ENCODE measurements at places on chromosomes 7 and 10. TPM values are rescaled to one million over a fixed set of nuclear protein-coding genes. Genes with fewer than 3 reads are reported as not detected.

RHOBTB1 gene
- 2.8 TPM for total RNA-seq

DNA sequence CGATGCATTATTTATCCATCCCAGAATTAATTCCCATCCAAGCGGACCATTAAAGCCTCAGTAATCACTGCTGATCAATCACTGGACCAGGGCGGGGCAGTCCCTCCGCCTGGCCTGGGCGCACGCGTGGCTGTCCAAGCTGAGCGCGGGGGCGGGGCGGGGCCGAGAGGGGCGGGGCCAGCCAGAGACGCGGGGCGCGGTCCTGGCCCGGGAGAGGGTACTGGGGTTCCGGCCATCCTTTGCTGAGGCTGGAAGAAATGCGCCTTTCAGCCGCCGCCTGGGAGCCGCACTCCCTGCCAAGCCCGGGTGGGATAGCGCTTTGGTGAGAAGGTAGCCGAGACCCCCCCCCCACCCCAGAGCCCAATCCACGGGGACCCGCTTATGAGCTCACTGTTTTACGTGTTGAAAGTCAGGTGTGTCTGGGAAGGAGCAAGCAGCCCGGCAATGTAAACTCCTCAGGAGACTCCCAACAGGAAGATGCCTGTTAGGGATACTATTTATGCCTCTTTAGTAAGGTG, at the start of gene ARHGAP22:
ARHGAP22 (minus strand) TSS at position 83 of the 518 bp plus-strand sequence. CDS start 277 bp downstream, outside the sequence.
- peak; percentile 97 for ATAC-seq

DNA sequence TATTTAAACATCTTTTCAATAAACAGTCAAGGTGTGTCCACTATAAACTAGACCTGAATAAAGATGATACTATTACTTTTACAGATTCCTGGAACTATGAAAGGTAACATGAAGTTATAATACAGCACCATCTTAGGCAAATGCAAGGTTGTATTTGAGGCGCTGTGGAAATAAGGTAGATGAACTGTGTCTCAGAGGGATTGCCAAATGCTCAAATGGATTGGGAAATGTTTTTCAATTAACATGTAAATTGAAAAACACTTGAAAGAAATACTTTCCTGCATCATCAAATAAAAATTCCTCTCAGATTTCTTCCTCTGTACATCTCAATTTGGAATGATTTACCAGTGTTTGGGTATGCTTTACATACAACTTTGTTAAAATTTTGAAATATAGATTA, 139.4 kb downstream of the DKK1 start:
- ATAC-seq, result no peak

DNA sequence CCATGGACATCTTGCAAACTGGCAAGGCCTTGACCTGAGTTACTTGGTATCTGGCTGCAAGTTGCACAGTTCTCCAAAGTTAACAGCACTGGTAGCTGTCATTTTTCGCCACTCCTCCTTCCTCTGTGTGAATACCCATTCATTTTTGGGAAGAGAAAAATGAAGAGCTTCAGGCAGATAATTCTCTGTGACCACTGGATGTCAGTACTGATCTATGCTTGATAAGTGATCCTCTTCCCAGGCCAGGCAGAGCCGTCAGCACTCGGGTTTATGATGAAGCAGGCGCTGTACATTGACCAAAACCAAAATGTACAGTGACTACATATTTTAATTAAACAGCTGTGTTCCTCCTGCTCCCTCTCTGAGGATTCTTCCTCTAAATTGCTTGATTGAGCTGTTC, 55.9 kb upstream of the PDZD8 start:
- no peak for ATAC-seq

Data from motor neuron (in vitro differentiated cells).